ENCODE measurements at places on chromosomes 4 and X.
A peak's percentile ranks its signal among the peaks of the same experiment; 100 is the strongest.

DNA sequence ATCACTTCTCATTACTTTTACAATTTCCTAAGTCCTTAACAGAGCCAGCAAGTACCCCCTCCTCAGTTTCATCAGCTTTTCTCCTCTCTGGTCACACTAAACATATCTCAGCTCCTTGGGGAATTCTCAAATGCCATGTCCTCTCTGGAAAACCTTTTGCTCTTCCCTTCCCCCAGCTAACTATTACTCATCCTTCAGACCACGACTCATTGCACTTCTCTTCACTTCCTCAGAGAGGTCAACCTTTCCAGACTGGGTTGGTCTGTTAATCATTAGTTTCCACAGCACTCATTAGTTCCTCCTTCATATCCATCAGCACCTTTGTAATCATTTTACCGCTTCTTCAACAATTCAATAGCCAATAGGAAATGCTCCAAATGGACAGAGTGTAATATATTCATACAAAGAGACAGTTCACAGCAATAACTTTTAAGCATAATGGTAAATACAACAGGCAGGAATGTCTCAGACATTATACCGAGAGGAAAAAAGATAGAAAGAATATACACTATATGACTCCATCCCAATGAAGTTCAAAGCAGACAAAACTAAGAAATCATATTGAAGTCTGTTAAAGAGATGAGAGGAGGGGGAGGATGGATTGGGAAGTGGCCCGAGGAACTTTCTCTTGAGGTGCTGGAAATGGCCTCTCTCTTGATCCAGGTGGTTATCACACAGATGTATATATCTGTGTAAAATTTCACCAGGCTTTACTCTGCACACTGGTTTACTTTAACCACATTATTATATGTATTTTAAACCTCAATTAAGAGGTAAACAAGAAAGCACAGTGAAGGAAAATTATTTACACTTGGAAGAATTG, 39.6 kb downstream of the DDX60L start:
- no peak for DNase-seq

- DNase-seq = no peak
Measured at GRCh38 chrX:74015379-74016019, 288.5 kb upstream of the ZCCHC13 start.

DNA sequence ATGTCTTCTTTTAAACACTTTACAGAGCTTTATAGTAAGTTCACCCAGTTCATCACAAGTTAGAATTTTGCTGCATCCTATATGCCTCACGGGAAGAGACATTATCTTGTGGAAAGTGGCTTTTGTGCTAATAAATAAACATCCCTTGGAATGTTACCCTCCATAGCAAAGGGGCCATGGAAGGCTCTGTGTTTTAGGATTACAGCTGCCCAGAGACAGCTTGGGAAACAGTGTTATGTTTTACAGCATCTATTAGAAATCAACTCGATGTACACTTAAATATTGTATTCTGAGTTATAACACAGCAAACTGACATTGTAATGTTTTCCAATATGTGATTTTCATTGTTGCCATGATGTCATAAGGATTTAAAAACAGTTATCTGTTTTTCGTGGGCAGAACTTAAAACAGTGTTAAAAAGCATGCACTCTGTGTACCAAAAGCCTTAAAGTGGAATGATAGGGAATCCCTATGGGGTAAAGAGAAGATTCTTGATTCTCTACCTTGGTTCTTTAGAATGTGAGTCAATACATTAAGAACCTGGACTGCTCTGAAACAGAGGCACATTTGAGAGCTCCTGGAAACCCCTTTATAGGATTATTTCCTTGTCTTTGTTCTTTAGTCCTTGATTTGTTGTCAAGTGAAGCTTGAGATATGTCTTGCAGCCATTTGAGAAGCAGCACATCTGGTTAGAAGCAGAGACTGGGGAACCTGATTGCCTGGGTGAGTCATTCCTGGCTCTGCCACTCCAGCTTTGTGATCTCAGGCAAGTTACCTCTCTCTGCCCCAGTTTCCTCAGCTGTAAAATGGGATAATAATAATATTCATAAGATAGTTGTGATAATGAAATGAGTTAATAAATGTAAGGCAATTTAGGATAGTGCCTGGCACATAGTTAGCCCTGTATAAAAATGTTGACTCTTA, 41.6 kb downstream of the ARHGAP10 start:
- no peak for DNase-seq

GRCh38 chrX:10157032-10157341, 212 bp downstream of the CLCN4 start:
- DNase-seq = no peak

- DNase-seq = no peak
Measured at GRCh38 chr4:149884046-149884445, 68.4 kb upstream of the IQCM start.

DNA sequence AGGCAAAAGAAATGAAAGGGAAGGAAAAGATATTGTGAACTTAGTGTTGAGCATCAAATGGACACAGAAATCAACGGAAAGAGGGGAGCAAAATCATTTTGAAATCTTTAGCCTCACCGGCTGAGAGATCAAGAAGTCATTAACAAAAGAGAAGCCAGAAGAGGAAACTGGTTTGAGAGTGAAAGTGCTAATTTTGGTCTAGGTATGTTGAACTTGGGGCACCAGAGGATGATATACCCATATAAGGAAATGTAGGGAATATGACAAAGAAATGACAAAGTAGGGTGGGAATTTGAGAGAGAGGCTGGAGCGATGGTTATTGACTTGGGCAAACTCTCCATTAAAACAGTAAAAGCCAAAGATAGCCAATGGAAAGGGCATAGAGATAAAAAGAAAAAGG, 183.4 kb upstream of the ATOH1 start:
- no peak for DNase-seq

DNA sequence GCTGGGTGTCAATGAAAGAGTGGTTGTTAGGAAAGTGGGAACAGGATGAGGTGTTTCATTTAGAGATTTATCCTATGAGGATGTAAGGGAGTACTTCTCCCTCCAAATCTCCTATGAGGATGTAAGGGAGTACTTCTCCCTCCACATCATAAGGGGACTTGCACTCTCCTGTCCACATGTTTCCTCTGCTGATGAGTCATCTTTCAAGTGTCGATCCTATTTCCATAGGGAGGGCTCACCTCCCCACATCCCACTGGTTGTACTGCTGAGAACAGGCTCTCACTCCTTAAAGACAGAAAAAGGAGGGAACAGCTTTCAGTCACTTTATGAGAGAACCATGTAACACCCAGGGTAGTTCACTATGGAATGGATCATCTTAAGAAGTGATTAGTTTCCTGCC, 65.0 kb downstream of the INPP4B start:
- no peak for DNase-seq

DNA sequence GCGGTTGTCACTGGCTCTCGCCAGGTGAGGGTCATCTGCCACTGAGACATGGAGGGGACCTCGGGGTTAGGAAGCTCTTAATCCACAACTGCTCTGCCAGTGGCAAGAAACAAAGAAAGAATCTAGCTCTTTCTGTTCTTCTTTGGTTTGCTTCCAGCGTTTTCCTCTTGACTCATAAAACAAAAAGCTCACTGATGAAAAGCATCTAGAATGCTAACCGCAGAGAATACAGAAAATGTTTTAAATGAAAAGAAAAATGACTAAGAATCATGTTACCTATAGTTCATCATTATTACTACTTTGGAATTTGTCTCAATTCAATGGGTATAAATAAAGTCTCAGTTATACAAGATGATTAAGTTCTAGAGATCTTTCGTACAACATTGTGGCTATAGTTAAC, 274.8 kb upstream of the TENM3 start:
- no peak for DNase-seq

- no peak for DNase-seq
Measured at GRCh38 chr4:106565727-106566126, 197.1 kb upstream of the GIMD1 start.

GRCh38 chr4:153616006-153616555, 68.0 kb upstream of the TLR2 start:
- no peak for DNase-seq

DNA sequence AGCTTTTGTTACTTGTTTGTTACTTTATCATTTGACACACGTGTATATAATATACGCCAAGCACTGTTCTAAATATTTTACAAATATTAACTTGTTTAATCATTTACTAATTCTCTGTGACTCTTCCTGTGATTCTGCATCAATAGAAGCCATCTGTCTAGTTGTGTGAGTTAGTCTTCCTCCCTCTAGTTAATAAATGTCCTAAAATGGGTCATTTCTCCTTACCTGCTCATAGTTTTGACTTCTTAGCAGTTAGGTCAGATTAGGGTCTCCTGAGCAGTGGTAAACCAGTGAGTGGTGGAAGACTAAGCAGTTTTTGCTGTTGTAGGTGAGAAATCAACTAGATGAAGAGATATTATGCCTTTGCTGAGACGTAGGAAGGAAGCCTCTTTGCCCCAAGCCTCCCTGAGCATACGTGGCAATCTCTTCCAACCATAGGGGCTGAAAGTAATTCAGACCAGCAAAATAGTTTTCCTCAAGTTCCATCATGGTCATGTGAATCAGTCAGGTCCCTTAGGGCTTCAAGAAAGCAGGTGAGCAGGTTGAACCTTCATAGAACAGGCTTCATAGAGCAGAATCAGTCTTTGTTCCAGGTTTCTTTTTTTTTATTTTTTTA, 38.7 kb upstream of the THOC2 start:
- DNase-seq = no peak

DNA sequence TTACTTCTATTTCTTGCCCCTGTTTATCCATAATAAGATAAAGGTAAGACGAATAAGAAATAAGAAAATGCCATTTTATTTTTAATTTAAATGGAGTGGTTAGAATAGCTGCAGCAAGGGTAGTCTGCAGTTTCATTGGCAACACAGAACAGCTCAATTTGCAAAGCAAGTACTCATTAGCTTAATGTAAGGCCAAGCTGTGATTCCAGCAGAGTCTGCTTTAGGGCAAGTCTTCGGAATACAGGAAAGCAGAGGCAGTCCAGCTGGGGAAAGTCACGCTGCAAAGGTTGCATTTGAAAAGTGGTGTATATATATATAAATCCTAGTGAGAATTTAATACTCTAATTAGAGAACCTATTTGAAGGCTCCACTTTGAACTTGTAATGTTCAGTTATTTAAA, 59.0 kb downstream of the ANXA10 start:
- no peak for DNase-seq

DNA sequence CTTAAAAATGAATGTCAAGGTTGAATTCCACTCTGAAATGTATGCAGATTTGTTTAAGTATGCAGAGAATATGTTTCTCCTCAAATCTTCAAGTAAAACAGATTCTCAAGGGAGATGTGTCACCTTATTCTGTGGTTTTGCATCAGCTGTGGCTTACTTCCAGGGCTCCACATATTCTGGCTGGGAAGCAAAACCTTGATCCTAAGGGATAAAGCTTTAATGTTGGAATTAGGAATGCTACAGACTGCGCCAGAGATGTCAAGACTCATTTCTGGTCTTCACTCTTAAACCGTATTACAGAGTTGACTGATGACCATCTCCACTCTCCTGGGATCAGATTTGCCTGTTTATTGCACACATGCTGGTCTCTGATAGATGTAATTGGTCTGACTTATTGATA, 143.9 kb upstream of the DIPK2B start:
- no peak for DNase-seq

GRCh38 chrX:40150503-40150902, 52.7 kb upstream of the BCOR start:
- no peak for DNase-seq

DNA sequence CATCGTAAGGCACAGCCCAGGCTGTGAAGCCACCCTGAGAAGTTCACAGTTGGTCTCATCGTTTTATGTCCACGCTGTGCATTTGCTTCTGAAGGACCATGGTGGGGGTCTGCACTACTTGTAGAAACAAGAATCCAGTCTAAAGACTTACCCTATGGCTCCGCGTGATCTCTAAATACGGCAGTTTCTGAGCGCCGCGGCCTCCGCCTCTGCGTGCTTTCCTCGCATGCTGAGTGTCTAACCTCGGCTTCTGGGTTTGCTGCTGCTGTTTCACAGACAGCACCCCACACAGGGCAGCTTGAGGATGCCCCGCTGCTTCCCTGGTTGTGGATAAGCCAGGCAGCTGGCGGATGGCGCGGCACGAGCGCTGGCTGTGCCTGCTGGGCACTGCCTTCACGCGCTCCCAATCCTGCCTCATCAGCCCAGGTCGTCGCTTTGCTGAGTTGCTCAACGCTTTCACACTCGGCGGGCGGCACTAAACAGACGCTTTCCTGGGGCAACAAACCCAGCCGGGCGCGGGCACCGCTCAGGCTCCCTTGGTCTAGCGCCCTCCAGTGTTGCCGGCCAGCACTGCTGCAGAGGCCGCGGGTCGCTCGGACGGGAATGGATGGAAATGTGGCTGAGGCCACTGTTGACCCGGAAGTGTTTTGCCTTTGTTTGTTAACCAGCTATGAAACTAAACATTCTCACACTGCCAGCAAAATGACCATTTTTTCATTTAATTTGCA, 39.2 kb downstream of the FGFRL1 start:
- no peak for DNase-seq

- no peak for DNase-seq
Measured at GRCh38 chr4:119162174-119162573, 26.5 kb downstream of the MYOZ2 start.

GRCh38 chrX:103811858-103812257, 20.2 kb downstream of the RAB9B start:
- DNase-seq = no peak

GRCh38 chr4:136124251-136124745, 1408.0 kb downstream of the PCDH18 start:
- no peak for DNase-seq

GRCh38 chr4:23384741-23385140, 505.1 kb downstream of the PPARGC1A start:
- no peak for DNase-seq

- no peak for DNase-seq
Measured at GRCh38 chrX:14497184-14497666, 32.1 kb upstream of the GLRA2 start.

- DNase-seq = no peak
Measured at GRCh38 chrX:108245462-108245861, 153.9 kb downstream of the ATG4A start.

- DNase-seq = no peak
Measured at GRCh38 chr4:53532521-53532920, 58.8 kb downstream of the LNX1 start.

DNA sequence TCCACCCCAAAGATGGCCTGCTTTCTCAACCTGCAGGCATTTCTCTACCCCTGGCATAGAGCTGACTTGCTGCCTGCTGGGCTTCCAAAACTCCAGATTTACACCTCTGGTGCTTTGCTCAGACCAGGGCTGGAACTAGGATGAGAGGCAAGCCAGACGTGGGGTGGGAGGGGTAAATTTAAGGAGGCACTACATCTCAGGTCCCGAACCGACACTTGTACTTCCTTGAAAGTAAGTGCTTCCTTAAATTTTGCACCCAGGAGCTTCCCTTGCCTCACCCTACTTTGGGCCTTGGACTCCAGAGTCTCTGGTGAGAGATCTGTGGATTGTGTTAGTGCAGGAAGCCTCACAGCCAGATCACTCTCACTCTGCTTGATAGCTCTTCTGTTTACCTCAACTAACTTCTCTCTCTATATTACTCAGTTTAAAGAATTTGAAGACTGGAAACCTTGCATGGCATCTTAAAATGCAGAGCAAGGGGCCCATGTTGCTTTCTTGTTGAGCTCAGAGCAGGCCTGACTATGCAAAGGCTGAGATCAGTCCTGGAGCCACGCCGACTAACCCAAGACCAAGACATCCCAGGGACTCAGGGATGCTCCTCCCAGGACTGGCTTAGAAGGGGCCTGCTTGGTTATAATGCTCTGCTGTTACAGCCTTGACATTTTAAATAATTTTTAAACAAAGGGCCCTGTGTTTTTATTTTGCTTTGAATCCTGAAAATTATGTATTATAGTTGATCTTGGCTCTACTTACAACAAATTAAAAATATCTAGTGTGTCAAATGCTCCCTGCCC, 145.0 kb upstream of the LEF1 start:
- no peak for DNase-seq

- peak; percentile 51 for DNase-seq
Measured at GRCh38 chr4:54924891-54925290, 200.5 kb downstream of the KDR start.

GRCh38 chrX:110987292-110987691, 108.7 kb upstream of the PAK3 start:
- no peak for DNase-seq

Measured in epithelial cell of prostate (primary cell).